ENCODE measurements at places on chromosomes 16 and 17. TPM values are rescaled to one million over a fixed set of nuclear protein-coding genes. Genes with fewer than 3 reads are reported as not detected.

The TBC1D3H gene
- total RNA-seq = not detected

The CSH1 gene
- total RNA-seq = not detected

The RPL27 gene
- total RNA-seq = 547 TPM

The MYOCD gene
- total RNA-seq = not detected

The CACNB1 gene
- 10.4 TPM for total RNA-seq

The MT1G gene
- total RNA-seq = 10.8 TPM

The PLD6 gene
- total RNA-seq = 13.4 TPM

The HSD17B2 gene
- 4.9 TPM for total RNA-seq

DNA sequence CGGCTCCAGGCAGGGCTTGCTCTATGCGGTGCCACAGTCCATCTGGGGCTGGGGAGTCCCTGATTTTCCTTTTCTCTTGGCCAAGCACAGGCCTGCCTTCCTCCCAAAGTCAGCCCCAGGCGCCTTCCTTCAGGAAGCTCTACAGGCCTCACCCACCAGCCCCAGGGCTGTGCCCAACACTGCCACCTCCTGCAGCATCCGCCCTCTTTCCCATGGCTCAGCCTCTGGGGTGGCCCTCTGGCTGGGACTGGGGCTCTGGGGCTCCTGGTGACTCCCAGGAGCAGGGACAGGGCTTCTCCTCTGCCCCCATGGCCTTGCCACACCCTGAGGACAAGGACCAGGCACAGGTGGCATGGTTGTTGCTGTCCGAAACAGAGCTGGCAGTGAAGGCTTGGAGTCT lies 817 bp downstream of the ITGB4 start:
- peaks cover 4% of the 10 kb centered on the region for H3K4me1 ChIP-seq
- no peak for DNase-seq
- H3K27me3 ChIP-seq = peaks cover 17% of the 10 kb centered on the region
- H3K27ac ChIP-seq = no peak overlapping the region
- H3K36me3 ChIP-seq = no peaks in the 10 kb centered on the region

DNA sequence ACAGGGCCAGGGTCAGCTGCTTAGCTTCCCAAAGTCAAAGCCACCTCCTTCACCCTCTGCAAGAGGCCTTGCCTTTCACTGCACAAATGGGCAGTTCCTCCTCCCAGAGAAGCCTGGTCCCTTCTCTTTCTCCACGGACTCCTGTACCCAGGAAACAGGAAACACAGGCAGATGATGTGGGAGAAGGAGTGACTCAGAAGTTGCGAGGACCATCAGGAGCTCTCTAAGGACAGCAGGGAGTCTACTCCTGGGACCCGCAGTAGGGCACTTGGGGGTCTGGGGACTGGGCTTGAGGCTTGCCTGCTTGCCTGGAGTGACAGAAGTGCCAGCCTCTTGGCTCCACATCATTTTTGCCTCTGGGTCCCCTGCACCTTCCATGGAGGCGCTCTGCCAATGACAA lies 47.4 kb upstream of the KSR1 start:
- no peak overlapping the region for H3K27ac ChIP-seq
- H3K4me3 ChIP-seq = no peak overlapping the region
- H3K36me3 ChIP-seq = no peaks in the 10 kb centered on the region

DNA sequence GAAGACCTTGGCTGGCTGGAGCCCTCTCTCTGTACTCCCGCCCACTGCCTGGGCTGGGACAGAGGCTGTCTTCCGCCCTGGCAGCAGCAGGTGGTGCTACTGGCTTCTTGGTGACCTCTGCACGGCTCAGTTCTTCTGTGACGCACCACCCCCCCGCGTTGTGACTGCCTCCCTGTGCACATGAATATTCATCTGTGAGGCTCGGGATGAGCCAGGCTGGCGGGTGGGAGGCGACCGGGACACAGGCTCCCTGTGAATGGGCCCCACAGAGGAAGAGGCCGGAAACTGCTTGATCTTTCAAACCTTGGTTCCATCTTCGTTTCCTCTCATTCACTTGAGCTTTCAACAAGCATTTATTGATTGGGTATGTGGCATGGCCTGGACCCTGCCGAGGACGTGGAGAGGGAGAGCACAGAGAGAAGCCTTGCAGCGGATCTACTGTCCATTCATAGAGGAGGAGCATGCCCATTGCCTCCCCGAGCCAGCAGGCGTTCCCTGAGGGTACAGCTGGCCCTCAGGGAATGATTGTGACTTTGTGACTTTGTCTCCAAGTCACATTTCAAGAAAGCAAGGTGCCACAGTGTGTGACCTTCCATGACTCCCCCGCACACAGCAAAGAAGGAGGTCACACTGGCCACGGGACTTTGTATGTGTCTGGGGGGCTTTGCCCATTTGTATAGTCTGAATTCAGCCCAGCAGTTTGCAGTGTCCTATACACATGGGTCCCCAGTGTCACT lies 45.0 kb downstream of the B9D1 start:
- H3K27ac ChIP-seq = peak overlapping the region; percentile 56
- peaks cover 6% of the 10 kb centered on the region for H3K36me3 ChIP-seq
- DNase-seq = peak; percentile 93
- no peaks in the 10 kb centered on the region for H3K27me3 ChIP-seq
- peaks cover 15% of the 10 kb centered on the region for H3K4me1 ChIP-seq

DNA sequence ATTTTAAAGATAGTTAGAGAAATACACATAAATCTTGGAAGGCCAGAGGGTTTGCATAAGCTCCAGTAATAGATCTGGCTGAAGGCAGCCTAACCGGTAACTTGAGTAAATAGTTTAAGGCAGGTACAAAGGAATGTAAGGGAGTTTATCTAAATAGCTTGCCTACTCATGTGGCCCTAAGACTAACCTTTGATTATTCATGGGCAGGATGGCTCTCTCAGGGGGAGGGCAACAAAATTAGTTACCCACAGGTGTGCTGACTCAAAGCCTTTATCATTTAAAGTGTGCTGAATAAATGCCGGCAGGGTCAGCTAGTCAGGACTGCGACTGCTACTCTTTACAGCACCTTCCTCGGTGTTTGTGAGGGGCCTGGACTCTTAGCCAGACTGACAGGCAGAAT lies 761.3 kb upstream of the KIF2B start:
- H3K36me3 ChIP-seq = no peaks in the 10 kb centered on the region
- H3K4me3 ChIP-seq = no peak overlapping the region
- no peak for DNase-seq
- H3K27me3 ChIP-seq = no peaks in the 10 kb centered on the region
- no peaks in the 10 kb centered on the region for H3K4me1 ChIP-seq

GRCh38 chr16:31215287-31216162 lies 1.4 kb downstream of the PYDC1 start:
- peaks cover 48% of the 10 kb centered on the region for H3K27me3 ChIP-seq
- no peak overlapping the region for H3K27ac ChIP-seq
- peak overlapping the region; percentile 41 for H3K4me3 ChIP-seq

DNA sequence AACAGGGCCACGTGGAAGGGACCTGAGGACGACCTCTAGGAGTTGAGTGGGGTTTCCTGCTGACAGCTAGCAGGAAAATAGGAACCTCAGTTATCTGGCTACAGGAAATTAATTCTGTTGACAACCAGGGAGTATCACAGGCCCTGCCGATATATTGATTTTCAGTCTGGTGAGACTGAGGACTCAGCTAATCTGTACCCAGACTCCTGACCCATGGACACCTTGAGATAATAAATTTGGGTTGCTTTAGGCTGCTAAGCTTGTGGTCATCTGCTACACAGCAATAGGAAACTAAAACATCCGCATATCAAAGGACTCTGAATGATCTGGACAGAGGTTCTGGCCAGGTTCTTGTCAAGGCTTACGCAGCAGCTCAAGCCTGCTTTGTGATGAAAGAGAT lies 80.8 kb upstream of the CNEP1R1 start:
- H3K4me1 ChIP-seq = no peaks in the 10 kb centered on the region
- no peaks in the 10 kb centered on the region for H3K36me3 ChIP-seq
- no peak for DNase-seq

DNA sequence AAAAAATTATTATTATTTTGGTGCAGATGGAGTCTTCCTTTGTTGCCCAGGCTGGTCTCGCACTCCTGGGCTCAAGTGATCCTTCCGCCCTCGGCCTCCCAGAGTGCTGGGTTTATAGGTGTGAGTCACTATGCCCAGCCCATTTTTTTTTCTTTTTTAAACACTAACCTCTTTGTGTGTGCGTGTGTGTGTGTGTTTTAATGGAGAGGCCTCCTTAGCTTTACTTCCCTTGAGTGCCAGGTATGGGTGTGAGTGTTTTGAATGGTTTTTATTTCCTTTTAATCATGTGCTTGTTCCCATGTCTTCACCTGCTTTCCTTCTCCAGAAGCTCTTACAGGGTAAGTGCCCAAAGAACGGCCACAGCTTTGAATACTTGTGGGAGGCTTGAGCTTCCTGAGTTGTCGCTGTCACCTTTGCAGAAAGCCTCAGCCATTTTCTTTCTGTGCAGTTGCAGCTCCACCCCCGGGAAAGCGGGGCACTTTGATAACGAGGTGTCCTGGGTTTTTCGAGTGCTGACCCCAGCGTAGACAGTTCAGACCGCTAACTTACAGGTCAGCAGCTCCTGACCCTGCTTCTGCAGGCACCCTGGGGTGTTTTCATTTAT lies 22.6 kb downstream of the AKAP1 start:
- peaks cover 13% of the 10 kb centered on the region for H3K4me1 ChIP-seq
- H3K4me3 ChIP-seq = no peak overlapping the region
- no peak for DNase-seq
- H3K27ac ChIP-seq = no peak overlapping the region

DNA sequence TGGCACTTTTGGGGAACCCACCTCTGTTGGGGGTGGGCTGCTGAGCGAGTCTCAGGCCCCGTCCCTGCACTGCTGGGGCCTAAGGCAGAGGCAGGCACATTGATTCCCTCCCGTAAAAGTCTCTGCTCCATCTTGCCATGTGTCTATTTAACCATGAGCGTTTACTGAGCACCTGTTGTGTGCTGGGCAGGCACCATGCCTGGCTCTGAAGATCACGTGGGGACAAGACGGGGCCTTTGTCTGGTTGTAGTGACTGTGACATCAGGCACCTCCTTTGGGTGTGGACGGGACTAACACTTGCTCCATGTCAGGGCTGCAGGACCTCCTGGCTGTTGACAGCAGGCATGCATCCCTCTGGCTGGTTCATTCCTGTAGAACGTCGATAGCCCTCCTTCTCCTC lies 204.7 kb upstream of the CIBAR2 start:
- H3K36me3 ChIP-seq = no peaks in the 10 kb centered on the region
- H3K4me3 ChIP-seq = no peak overlapping the region
- no peak overlapping the region for H3K27ac ChIP-seq
- H3K27me3 ChIP-seq = no peaks in the 10 kb centered on the region

DNA sequence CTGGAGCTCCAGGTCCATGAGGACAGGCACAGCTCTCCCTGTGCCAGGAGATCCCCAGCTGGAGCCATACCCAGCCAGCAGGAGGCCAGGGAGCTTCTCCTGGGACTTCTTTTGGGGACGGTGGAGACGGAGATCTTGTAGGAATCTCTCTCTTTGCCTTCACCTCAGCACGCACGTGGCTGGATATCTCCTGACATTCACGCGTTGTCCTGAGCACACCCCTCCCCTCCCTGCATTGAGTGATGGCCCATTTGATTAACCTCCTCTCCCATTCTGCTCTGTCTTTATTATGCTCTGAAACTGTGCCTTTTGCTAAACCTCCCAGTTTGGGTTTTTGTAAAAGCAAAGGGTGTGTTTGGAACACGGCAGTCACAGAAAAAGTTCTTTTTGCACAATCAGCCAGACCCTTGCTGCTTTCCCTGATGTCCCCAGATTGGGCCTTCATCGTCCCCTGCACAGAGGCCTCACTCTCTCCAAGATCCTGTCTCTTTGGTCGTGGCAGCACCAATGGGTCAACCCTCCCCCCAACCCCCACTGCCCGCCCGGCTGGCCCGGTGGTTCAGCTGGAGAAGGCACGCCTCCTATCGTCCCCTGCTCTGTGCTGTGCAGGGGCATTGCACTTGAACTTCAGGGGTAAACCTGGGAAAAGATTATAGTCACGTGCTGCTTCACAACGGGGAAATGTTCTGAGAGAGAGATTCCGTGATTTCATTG lies 32.5 kb upstream of the LGALS9 start:
- no peaks in the 10 kb centered on the region for H3K4me1 ChIP-seq
- H3K27me3 ChIP-seq = no peaks in the 10 kb centered on the region
- DNase-seq = no peak
- no peak overlapping the region for H3K4me3 ChIP-seq

- peak; percentile 67 for DNase-seq
- peak within 1 kb of the TSS; percentile 57 for H3K4me3 ChIP-seq
- no peaks in the 10 kb centered on the region for H3K36me3 ChIP-seq
- H3K4me1 ChIP-seq = no peaks in the 10 kb centered on the region
- no peak within 1 kb of the TSS for H3K27ac ChIP-seq
These were observed at the start of the genes KCTD19 and LRRC36 for GRCh38 chr16:67326472-67327309. KCTD19 (minus strand) TSS chr16:67326741; CDS start chr16:67326707, 34 bp downstream. LRRC36 (plus strand) TSS chr16:67326815; CDS start chr16:67326863, 48 bp downstream.

GRCh38 chr16:17334096-17334495 lies 136.7 kb downstream of the XYLT1 start:
- no peak overlapping the region for H3K27ac ChIP-seq
- no peak for DNase-seq
- H3K27me3 ChIP-seq = no peaks in the 10 kb centered on the region
- no peaks in the 10 kb centered on the region for H3K4me1 ChIP-seq

- H3K27ac ChIP-seq = no peak overlapping the region
- DNase-seq = no peak
- H3K36me3 ChIP-seq = no peaks in the 10 kb centered on the region
- no peaks in the 10 kb centered on the region for H3K27me3 ChIP-seq
These were observed 248.2 kb downstream of the NTN1 start for GRCh38 chr17:9269350-9270035.

DNA sequence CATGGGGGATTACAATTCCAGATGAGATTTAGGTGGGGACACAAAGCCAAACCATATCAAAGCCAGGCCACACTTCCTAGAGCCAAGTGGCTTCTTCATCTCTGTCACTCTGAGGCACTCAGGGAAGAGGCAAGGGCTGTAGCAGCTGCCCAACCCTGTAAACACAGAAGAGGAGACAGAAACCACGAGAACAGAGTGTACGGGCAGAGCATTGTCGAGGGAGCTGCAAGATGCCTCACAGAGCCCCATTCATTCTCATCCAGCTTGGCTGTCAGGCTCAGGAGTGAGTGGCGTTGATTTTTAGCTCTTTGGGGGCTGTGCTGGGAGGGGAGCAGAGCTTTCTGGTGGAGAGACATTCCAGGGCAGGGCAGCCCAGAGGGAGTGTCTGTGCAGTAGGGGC lies 117.2 kb upstream of the SALL1 start:
- H3K4me1 ChIP-seq = no peaks in the 10 kb centered on the region
- peaks cover 16% of the 10 kb centered on the region for H3K27me3 ChIP-seq
- H3K4me3 ChIP-seq = no peak overlapping the region

- no peaks in the 10 kb centered on the region for H3K27me3 ChIP-seq
- no peaks in the 10 kb centered on the region for H3K36me3 ChIP-seq
- peaks cover 61% of the 10 kb centered on the region for H3K4me1 ChIP-seq
- H3K27ac ChIP-seq = peak within 1 kb of the TSS; percentile 70
- H3K4me3 ChIP-seq = peak within 1 kb of the TSS; percentile 7
- peak; percentile 94 for DNase-seq
These were observed at the start of gene PIPOX for GRCh38 chr17:29042679-29043538. PIPOX (plus strand) TSS chr17:29043141; CDS start chr17:29043226, 85 bp downstream.

GRCh38 chr17:9167379-9167778 lies 146.1 kb downstream of the NTN1 start:
- H3K4me3 ChIP-seq = no peak overlapping the region
- no peaks in the 10 kb centered on the region for H3K36me3 ChIP-seq
- H3K27ac ChIP-seq = no peak overlapping the region
- no peaks in the 10 kb centered on the region for H3K4me1 ChIP-seq
- DNase-seq = no peak

GRCh38 chr17:80270836-80271235 lies 10.2 kb downstream of the RNF213 start:
- H3K27ac ChIP-seq = no peak overlapping the region
- H3K36me3 ChIP-seq = peaks cover under 1% of the 10 kb centered on the region
- H3K4me3 ChIP-seq = no peak overlapping the region
- no peaks in the 10 kb centered on the region for H3K27me3 ChIP-seq
- DNase-seq = peak; percentile 51
- H3K4me1 ChIP-seq = no peaks in the 10 kb centered on the region

- H3K4me1 ChIP-seq = no peaks in the 10 kb centered on the region
- DNase-seq = no peak
- no peaks in the 10 kb centered on the region for H3K36me3 ChIP-seq
- H3K4me3 ChIP-seq = no peak overlapping the region
These were observed 75.9 kb downstream of the USP22 start for GRCh38 chr17:20966870-20967269.
